ENCODE measurements at places on chromosomes 16 and 17.

- no peak overlapping the region for H3K27ac ChIP-seq
- no peaks in the 10 kb centered on the region for H3K4me1 ChIP-seq
- no peak overlapping the region for H3K4me3 ChIP-seq
- no peaks in the 10 kb centered on the region for H3K27me3 ChIP-seq
- no peaks in the 10 kb centered on the region for H3K36me3 ChIP-seq
These were observed 27.7 kb upstream of the SLC46A1 start for GRCh38 chr17:28433721-28434120.

GRCh38 chr17:3980381-3981014 lies 16.3 kb upstream of the ATP2A3 start:
- no peaks in the 10 kb centered on the region for H3K27me3 ChIP-seq
- H3K27ac ChIP-seq, result no peak overlapping the region
- H3K4me3 ChIP-seq, result no peak overlapping the region
- no peaks in the 10 kb centered on the region for H3K36me3 ChIP-seq

DNA sequence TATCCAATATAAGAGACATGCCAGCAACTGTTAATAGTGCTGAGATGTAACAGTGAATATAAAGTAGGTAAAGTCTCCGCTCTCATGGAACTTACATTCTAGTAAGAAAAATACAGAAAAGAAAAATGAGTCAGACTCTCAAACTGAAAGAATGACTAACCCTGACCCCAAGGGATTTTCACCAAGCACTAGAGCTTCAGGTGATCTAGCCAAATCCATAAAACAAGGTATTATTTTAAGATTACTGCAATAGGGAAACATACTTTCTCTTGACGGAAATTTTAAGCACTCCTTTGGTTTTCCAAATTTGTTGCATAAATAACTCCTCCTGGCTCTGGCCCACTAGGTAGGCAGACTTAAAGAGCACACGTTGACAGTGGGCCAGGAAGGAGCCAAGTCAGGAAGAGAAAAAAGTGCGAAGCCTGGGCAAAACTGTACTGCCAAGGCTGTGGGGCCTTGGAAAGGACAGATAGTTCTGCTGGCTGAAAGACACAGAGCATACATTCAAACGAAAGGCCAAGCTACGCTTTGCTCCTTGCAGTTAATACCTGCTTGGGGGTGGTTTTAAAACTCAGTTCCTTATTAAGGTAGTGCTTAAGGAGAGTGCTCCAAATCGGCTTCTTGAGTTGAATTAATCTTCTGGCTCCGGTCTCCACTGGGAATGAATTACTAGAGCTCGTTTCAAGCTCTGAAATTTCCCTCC lies 1.4 kb downstream of the GOT2 start:
- no peaks in the 10 kb centered on the region for H3K27me3 ChIP-seq
- peak overlapping the region; percentile 83 for H3K4me3 ChIP-seq
- peak overlapping the region; percentile 79 for H3K27ac ChIP-seq
- no peaks in the 10 kb centered on the region for H3K36me3 ChIP-seq
- DNase-seq, result no peak

DNA sequence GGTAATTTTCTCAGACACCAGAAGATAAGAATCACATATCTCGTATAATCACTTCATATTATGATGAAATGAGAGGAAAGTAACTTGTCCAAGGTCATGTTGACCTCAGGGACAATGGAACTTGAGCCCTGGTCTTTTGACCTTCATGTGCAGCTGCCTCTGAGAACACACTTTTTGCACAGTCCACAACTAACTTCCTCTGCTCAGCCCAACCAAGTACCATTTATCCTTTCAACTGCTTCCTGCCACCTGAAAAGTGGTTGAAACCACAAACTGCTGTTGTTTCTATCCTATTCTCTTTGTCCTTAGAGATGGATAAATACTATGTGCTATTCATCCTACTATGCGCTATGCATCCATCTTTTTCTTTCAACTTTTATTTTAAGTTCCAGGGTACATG lies 2.3 kb upstream of the CCL1 start:
- H3K4me3 ChIP-seq, result no peak overlapping the region
- H3K36me3 ChIP-seq, result no peaks in the 10 kb centered on the region
- no peak for DNase-seq
- no peaks in the 10 kb centered on the region for H3K27me3 ChIP-seq
- no peak overlapping the region for H3K27ac ChIP-seq
- H3K4me1 ChIP-seq, result no peaks in the 10 kb centered on the region

DNA sequence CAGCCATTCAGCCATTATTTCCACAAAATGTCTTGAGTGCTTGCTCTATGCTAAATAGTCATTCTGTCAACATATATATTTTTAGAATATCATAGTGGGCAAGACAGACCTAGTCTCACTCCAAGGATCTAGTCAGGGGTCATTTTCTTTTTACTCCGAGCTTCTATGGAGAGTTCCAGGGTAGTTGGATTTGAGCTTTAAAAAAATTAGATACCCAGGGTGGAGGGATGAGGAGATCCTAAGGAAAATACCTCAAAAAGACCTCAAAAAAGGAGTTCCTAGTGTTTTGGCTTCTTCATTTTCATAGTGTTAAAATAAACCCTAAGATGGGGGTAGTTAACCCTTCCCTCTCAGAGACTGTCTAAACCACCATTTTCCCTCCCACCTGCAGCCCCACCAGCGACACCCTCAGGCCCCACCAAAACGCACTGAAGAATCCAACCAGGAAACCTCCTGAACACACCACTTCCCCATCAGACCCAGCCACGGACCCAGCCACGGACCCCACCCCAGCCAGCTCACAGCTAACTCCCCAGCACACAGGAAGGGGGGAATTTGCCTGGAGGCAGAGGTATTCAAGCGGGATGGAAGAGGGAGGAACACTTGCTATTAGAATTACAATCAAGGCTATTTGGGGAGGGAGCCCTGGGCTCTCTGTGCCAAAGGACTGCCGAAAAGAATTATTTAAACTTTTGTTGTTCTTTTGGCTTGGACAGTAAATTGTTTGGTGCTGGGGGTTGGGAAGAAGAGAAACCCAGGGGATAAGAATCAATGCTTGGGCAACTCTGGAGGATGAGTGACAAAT lies 2.2 kb downstream of the ETV4 start:
- H3K4me3 ChIP-seq, result no peak overlapping the region
- peaks cover 6% of the 10 kb centered on the region for H3K27me3 ChIP-seq
- H3K27ac ChIP-seq, result no peak overlapping the region
- DNase-seq, result no peak
- peaks cover 13% of the 10 kb centered on the region for H3K4me1 ChIP-seq

All from naive thymus-derived CD4-positive, alpha-beta T cell (primary cell).